ENCODE measurements at places on chromosomes 6 and 20.

GRCh38 chr6:53199156-53199555 is 50.5 kb upstream of the GCM1 start:
- DNase-seq, result no peak

- DNase-seq, result no peak
Observed at GRCh38 chr6:57085471-57085870, 4.5 kb upstream of the ZNF451 start.

GRCh38 chr20:4413314-4414049 is 308.2 kb upstream of the PRND start:
- DNase-seq, result no peak

DNA sequence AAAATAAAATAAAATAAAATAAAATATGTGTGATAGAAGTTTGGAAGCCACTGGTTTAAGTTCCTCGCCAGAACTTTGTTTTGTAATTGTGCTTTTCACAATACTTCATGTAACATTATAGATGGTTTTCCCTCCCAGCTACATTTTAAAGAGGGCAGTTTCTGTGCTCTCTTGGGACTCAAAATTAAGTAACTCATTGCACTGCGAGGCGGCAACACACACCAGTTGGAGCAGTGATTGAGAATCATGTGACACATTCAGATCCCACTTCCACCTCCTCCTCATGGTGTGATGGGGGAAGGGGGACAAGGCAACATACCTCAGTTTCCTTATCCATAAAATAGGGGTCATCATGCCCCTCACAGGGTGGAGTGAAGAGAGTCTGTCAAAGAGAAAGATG is 7.5 kb downstream of the C2 start:
- DNase-seq, result no peak

GRCh38 chr20:46324960-46325703 is 16.8 kb upstream of the CDH22 start:
- DNase-seq, result peak; percentile 50
